Esophagus muscularis mucosa (tissue), 4 donors: ENCODE measurements at places on chromosomes 6 and 20. TPM values are rescaled to one million over a fixed set of nuclear protein-coding genes. Genes with fewer than 3 reads are reported as not detected.

The ENPP3 gene
- total RNA-seq, result 0.42 TPM

DNA sequence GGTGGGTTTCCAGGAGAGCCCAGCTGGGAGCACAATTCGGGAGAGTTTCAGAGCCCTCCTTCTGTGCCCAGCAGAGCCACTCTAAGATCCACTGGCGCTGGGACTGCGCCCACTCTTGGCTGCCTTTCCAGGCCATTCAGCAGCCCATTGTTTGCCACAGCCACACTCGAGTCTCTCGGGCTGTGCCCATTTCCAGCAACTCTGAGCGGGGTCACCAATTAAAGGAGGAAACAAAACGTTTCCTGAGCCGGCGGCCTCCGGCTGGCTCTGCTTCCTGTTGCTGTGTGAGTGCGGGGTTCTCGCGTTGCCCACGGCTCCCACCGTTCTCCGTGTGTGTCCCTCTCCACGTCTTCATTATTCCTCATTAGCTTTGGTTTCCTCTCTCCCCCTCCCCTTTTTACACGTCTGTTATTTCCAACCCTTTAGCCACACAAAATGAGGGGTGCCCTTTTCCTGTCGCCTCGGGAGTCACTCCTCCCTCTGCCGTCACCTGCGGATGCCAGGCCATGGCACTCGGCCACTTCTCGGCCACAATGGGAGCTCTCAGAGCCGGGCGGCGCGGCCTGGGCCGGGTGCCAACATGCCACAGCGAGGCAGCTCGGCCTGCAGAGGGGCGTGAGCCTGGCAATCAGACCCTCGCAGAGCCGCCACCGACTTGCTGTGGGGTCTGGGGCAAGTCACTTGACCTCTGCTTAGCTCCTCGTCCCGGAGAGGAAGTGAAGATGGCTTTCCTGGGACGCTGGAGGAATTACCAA lies 94.3 kb upstream of the NKX2-2 start:
- DNase-seq, result peak; percentile 82

DNA sequence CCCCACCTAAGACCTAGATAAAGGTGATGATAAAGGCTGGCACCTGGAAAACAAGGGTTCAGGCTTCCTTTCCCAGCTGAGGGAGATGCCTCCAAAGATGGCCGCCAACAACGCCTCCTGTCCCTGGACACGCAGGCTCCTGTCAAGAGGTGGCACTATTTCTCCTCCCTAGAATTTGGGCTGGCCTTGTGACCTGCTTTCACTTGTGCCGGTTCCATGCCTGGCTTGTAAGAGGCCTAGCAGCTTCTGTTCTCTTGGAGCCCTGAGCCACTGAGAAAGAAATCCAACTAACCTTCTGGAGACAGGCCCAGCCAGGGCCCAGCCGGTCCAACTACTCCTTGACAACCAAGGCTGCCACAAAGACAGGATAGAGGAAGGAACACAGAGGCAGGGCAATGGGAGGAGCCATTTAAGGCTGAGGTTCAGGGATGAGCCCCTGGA lies 60.2 kb upstream of the RALY start:
- DNase-seq, result no peak

DNA sequence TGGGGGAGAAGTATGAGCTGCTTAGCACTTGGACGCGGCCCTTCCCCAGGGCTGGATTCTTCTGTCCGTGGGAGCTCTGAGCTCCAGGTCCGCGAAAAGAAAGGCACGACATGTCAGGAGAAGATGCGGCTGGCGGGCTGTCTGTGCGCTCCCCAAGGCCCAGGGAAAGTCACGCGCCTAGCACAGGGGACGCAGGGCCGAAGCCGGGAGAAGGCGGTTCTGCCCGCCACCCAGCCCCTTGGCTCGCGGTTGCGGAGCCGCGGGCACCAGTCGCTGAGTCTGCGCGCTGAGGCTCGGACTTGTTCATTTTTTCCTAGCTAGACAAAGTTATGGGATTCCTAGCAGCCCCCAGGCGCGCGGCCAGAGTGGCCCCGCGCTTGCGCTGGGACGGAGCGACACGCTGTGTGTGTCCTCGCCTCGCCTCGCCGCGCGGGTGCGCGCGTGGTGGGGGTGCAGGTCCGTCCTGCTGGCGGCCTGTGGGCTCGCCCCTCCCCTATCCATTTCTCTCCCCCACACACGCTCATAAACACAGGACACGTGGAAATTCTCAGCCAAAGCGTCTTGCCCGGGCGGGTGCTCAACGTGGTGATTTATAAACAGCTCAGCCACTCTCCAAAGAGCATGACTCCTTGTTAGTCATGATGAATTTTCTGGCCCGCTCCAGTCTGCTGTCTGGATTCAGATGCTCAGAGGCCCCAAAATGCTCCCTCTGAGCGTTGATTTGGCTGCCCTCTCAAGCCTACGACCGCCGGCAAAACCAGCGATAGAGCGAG lies 1.9 kb upstream of the POU3F2 start:
- DNase-seq, result no peak

- DNase-seq, result no peak
Observed at GRCh38 chr20:682123-682522, 6.5 kb upstream of the SCRT2 start.

DNA sequence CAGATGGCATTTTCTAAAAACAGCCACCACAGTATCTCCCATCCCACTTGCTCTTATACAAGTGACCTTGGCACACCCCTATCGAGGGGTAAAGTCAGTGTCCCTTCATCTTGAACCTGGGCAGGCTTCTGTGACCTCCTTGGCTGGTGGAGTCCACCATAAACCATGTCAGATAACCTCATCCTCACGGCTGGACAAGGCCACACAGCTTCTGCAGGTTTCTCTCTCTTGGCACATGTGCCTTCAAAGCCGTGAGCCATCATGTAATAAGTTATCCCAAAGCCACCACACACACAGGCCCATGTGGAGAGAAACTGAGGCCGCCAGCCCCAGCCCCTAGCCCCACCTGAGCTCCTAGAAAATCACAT lies 105.4 kb downstream of the SNX5 start:
- no peak for DNase-seq

DNA sequence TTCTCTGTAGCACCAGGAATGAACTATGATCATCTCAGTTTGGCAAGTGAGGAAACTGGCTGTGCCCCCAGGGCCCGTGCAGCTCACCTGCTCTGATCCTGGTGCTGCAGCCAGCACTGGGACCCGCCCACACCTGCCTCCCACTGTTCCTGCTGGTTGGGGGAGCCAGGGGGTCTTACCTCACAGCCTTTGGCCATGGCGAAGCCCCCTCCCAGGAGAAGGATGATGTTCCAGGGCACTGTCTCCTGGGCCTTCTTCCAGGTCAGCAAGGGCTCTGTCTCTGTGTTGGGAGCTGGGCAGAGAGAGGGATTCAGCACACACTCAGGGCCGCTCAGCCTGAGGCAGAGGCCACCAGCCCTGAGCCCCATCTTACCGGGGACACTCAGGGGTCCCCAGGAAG lies 24.9 kb upstream of the OCSTAMP start:
- no peak for DNase-seq

The TBX18 gene
- total RNA-seq, result 17.4 TPM

GRCh38 chr6:40587240-40588069 lies at the start of gene LRFN2:
TSS of gene LRFN2 (minus strand) at chr6:40587364.
- DNase-seq, result no peak

The ZC2HC1B gene
- total RNA-seq, result not detected

DNA sequence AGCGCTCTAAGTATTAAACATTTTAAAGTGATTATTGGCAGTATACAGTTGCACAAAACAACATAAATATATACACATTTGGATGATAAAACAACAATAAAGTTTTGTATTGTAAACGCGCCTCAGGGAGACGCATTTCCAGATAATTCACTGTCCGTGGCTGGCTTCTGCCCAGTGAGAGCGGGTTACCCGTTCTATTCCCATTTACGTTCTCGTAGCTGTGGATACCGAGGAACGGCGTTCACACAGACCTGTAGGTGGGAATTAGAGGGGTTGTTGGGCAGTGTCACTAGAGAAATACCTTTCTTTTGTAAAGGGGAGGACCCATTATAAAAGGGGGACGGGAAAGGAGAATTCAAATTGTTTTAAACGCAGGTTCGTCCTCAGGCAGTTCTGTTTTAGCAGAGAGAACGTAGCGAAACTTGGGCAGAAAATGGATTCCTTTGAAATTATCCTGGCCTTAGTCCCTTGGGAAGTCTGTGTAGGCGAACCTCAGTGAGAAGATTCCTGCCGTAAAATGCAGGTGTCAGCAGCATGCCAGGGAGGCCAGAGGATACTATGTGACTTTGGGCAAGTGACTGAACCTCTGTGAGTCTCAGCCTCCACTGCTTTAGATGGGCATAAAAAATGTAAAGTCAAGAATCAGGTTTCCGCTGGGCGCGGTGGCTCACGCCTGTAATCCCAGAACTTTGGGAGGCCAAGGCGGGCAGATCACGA lies 756 bp downstream of the MTG2 start:
- DNase-seq, result no peak

- DNase-seq, result no peak
Observed at GRCh38 chr20:33480048-33480447, 9.8 kb upstream of the CBFA2T2 start.

The ENPP1 gene
- 35.2 TPM for total RNA-seq

The SLC25A27 gene
- total RNA-seq, result 26.2 TPM

GRCh38 chr6:36029464-36029863 lies 1.9 kb downstream of the MAPK14 start:
- DNase-seq, result no peak

- DNase-seq, result no peak
Observed at GRCh38 chr6:152695372-152696045, 2.2 kb upstream of the MYCT1 start.

The ERVFRD-1 gene
- 0.11 TPM for total RNA-seq
